Activated CD8-positive, alpha-beta memory T cell treated with anti-CD3 and anti-CD28 coated beads for 4 hours (primary cell): ENCODE measurements at places on chromosomes 11 and 22.

- no peak for DNase-seq
Measured at GRCh38 chr11:29261831-29262230, 755.0 kb downstream of the KCNA4 start.

DNA sequence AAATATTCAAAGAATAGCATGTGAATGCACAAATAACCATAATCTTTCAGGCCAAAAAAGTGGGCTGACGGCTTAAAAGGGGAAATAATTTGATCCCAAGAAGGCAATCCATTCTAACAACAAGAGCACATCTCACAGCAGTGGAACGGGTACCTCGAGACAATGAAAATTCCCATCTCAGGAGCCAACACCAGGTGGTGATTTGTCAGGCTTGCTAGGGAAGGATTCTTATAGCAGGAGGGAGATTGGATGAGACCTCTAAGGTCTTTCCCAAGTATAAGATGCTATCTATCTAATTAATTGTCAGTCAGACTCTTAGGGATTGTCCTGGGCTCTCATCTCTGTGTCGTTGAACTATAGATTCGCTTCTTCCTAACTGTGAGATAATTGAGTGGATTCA lies 284.0 kb downstream of the ETS1 start:
- no peak for DNase-seq

- no peak for DNase-seq
Measured at GRCh38 chr11:87466223-87466622, 428.5 kb downstream of the TMEM135 start.

DNA sequence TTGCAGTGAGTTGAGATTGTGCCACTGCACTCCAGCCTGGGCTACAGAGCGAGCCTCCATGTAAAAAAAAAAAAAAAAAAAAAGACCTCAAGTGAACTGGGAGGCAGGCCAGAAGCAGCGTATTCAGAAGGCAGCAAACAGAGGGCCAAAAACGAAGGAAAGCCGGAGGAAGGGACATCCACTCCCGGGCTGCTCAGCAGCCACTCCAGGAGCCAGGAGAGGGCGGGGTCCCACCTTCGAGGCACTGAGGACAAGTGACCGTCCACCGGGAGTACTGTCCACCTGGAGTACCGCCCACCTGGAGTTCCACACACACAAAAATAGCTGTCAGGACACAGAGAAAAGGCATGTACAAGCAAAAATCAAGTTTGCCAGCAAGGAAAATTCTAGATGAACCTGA lies 5.5 kb downstream of the TOLLIP start:
- no peak for DNase-seq

- DNase-seq = no peak
Measured at GRCh38 chr11:96293598-96294021, 49.4 kb downstream of the MAML2 start.

- DNase-seq = no peak
Measured at GRCh38 chr22:36550701-36551495, 21.9 kb upstream of the EIF3D start.

- DNase-seq = no peak
Measured at GRCh38 chr11:7020183-7020917, at the start of the genes NLRP14 and ZNF214. Gene NLRP14, plus strand, starts transcription at chr11:7020479. Its CDS starts 18,108 bp downstream, at chr11:7038587. Gene ZNF214, minus strand, starts transcription at chr11:7020346. Its CDS starts 17,511 bp downstream, at chr11:7002835.

- peak; percentile 7 for DNase-seq
Measured at GRCh38 chr11:78138694-78139421, 568 bp downstream of the ALG8 start.

DNA sequence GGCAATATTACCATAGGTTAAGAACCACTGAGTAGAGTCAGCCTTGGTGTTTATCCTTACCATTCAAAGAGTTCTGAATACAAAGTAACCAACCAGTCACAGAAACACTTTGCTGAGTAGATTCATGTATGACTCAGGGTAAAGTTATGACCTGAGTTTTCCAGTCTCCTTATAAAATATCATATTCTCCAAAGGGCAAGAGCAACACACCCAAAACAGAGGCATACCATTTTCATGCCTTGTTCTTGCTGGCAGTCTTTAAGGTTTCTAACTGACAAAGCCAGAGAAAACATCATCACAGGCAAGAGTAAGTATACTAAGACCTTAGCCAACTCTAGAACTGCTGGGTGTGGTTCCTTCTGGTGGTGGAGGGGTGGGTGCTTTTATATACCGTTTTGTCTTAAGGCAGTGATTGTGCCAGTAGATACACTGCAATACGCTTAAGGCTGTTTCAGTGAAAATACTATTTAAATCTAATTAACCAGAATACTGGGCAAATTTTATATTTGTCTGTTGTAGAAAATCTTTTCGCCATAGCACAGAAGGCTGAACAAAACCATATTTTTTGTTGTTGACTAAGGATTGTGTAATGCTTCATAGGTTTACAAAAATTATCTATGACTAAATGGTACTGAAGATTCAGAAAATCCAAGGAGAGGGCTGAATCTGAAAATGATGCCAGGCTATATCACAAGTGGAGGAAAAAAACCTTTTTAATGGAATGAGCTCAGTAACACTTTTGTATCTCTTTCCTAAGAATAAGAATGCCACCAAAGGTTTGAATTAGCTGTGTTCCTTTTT lies 3.0 kb downstream of the ATL3 start:
- DNase-seq = no peak

GRCh38 chr22:37806409-37807333 lies 1.1 kb upstream of the GCAT start:
- DNase-seq = no peak

DNA sequence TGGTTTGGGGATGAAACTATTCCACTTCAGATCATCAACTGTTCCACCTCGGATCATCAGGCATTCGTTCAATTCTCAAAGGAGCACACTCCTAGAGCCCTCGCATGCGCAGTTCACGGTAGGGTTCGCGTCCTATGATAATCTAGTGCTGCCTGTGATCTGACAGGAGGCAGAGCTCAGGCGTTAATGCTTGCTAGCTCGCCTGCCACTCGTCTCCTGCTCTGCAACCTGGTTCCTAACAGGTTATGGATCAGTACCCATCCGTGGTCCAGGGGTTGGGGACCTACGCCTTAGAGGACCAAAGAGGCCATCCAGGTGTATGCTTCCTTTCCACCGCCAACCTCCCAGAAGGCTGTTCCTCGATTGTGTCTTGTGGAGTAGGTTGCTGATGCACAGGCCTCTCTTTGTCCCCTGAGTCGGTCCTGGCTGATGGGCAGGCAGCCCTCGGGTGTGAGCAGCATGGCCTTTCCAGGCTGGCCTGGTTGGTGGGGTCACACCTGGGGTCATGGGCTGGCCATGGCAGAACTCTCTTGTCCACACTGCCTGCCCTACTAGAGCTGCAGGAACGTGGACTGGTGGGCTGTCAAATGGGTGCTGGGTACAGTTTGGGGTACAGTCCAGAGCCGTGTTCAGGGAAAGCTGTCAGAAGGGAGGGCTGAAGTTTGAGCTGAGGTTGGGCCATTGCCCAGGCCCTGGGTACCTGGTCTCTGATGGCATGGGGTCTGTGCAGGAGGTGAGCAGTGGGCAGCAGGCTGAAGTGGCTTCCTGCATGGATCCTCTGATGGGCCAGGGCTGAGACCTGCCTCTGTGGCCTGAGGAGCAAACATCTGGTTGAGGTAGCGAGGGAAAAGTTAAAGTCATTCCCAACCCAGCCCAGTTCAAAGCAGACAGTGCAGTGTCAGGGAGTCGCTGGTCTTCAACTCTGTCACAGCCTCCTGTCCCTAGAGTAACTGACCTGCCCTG lies 11.1 kb downstream of the PRDM11 start:
- no peak for DNase-seq

DNA sequence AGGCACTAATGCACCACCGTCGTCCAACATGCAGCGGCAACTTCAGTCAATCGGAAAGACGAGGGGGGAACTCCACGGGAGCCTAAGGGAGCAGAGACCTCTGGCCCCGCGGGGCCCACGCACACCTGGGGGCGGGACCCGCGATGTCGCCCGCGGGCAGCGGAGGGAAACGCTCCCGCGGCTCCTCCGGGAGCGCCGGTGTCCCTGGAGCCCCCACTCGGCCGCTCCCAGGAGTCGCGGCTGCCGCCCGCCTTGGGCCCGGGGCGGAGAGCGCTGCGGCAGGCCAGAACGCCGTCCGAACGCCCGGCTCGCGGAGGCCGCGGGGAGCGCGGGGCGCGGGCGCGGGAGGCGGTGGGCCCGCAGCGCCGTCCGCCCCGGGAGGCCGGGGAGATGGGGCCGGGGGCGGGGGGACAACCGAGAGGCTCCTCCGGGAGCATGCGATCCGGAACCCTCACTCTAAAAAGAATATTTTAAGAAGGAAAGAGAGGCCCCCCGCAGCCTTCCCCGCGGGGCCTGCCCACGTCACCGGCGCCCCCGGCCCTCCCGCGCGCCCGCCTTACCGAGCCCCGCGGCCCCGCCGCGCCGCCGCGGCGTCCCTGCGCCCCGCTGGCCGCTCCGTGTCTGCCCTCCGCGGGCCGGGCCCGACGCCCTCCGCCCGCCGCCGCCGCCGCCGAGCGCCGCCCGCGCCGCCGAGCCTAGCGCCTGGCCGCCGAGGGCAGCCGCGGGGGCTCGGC lies 86.6 kb upstream of the ARHGAP32 start:
- DNase-seq = no peak

- no peak for DNase-seq
Measured at GRCh38 chr11:106763501-106763900, 254.8 kb downstream of the GUCY1A2 start.

DNA sequence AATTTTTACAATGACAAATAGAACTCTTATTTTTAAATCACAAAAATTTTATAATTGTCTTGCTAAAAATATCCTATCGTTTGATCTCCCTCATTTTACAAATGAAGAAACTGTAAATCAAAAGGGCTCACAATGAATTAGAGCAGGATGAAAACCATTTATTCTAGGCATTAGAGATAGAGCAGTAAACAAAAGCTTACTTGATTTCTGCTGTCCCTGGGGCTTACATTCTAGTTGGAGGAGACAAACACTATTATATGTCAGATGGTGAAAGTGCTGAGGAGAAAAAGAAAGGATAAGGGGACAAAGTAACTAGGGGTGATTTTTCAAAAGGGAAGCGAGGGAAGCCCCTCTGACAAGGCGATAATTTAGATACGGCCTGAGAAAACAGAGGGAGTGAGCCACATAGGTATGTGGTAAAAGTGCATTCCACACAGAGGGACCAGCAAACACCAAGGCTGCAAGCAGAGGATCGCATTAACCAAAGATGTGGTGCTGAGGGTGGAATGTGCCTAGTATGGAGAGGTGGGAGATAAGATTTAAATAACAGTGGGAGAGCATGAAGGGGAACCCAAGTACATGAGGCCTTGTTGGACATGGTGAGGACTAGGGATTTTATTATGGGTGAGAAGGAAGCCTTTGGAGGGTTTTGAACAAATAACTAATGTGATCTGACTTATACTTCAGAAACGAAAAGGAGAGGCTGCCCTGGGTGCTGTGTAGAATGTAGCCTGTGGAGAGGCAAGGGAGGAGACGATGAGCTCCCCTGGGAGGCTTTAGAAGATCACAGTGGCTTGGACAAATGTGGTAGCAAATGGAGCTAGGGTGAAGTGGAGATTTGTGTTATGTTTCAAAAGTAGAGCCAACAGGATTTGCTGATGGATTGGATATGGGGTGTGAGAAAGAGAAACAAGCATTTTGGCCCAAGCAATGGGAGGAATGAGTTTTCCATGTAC lies 62.1 kb downstream of the PDHX start:
- DNase-seq = no peak

GRCh38 chr11:17406818-17407149 lies 18.3 kb upstream of the KCNJ11 start:
- no peak for DNase-seq

GRCh38 chr11:76683161-76684095 lies 12.9 kb upstream of the LRRC32 start:
- DNase-seq = no peak

GRCh38 chr11:13434247-13435205 lies 28.5 kb downstream of the BTBD10 start:
- DNase-seq = no peak

DNA sequence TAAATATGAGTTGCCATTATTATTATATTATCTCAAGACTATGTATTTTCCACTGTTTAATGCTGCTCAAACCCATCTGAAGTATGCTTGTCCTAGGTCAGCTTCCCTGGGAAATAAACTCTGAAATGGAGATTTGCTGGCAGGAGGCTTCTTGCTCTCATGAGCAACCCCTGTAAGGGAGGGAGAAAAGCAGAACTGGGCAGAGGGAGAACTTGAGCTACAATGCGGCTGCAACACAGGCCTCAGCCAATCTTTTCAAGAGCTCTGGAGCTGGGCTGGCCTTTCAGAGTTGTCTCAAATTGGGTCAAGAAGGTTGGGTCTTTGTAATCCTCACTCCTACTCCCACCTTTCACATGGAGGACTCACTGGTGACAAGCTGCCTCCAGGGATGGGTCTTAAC lies 412.6 kb downstream of the TENM4 start:
- DNase-seq = no peak

GRCh38 chr11:60703374-60703773 lies 4.0 kb downstream of the MS4A8 start:
- DNase-seq = no peak

DNA sequence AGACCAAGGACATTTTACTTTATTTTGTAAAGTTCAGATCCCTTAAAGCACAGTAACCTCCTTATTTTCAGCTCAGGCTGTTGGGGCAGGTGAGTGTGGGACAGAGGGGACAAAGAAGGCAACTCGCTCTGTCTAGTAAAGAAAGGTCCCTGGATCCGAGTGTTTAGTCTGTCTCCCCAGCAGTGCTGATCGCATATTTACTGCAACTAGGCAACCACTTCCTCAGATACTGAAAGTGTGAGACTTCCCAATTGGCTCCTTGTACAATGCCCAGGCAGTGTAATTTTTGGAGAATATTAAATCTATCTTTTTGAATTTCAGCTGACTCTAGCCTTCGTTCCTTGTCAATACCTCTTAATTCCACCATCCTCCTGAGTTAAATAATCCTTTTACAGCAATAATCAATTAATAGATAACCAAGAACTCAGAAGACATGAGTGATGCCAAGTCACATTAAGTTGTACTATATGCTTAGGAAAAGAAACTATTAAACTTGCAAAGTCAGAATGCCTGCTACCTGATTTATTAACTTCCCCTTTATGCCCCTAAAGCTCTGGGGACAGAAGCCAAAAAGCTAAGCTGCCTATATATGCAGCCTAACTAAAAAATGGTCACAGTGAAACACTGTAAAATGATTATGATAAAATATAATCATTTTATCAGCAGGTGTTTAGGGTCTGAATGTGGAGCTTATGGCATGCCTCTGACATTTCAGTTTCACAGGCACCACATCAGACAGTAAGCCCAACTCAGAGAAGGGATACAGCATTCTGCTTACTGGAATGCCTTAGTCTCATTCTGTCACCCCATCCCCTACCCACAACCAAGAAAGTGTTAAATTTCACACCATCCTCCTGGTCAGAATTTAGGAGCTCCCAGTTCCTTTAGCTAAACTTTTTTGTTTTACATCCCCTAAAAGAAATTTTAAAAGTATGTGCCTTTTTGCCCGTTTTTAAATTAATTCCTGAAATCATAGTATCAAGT lies 138.7 kb downstream of the TRIM44 start:
- DNase-seq = no peak

DNA sequence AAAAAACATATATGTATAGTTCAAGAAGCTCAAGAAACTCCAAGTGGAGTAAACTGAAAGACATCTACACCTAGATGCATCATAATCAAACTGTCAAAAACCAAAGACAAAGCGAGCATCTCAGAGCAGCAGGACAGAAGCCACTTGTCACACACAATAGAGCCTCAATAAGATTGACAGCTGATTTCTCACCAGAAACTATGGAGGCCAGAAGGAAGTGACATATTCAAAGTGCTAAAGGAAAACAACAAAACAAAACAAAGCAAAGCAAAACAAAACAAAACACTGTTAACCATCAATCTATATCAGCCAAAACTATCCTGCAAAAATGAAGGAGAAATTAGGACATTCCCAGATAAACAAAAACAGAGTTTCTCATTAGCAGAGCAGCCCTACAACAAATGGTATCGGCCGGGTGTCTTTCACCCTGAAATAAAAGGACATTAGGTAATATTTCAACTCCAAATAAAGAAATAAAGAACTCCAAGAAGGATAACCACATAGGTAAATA lies 65.8 kb upstream of the SEPTIN5 start:
- DNase-seq = no peak

GRCh38 chr11:10551290-10551592 lies 10.3 kb upstream of the RNF141 start:
- DNase-seq = no peak
